CD8-positive, alpha-beta memory T cell (primary cell): ENCODE measurements at places on chromosomes 5 and 9. TPM values are rescaled to one million over a fixed set of nuclear protein-coding genes. Genes with fewer than 3 reads are reported as not detected.
A peak's percentile ranks its signal among the peaks of the same experiment; 100 is the strongest.

DNA sequence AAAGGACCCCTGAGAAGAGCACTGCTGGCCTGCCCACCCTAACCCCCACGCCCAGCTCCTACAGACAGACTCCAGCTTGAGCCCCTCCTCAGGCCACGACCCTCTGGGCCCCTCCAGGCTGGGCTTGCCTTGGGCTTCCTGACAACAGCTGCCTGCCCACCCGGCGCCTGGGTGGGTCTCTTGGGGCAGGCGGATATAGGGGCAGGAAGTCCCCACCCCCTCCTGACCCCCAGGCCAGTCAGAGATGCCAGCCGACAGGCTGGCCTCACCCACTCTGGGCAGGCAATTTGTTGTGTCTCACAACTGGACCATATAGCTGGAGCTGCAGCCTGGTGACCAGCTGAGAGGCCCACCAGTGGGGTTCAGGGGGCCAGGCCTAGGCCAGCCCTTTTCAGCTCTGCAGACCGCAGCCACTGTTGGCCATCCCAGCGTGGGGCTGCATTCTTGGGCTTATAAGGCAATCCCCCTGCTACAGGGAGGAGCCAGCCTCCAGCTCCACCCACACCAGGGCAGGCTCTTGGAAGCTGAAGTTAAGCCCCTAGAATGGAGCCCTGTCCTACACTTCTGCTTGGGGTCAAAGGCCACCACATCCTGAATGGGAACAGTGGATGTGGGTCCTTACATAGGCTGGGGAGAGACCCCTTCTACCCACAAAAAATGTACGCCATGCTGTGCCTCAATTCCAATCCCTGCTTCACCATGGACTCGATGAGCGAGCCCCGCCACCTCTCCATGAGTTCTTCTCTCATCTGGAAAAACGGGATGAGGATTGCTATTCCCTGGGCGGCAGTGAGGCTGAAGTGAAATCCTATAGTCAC lies 2.0 kb downstream of the PDLIM7 start:
- no peaks in the 10 kb centered on the region for H3K27me3 ChIP-seq
- H3K27ac ChIP-seq = peak overlapping the region; percentile 69
- no peak for DNase-seq
- no peak overlapping the region for H3K4me3 ChIP-seq
- H3K36me3 ChIP-seq = no peaks in the 10 kb centered on the region

GRCh38 chr9:6444128-6444527 lies 31.1 kb downstream of the UHRF2 start:
- H3K4me1 ChIP-seq = peaks cover 28% of the 10 kb centered on the region
- H3K4me3 ChIP-seq = no peak overlapping the region
- no peak for DNase-seq
- no peaks in the 10 kb centered on the region for H3K27me3 ChIP-seq

DNA sequence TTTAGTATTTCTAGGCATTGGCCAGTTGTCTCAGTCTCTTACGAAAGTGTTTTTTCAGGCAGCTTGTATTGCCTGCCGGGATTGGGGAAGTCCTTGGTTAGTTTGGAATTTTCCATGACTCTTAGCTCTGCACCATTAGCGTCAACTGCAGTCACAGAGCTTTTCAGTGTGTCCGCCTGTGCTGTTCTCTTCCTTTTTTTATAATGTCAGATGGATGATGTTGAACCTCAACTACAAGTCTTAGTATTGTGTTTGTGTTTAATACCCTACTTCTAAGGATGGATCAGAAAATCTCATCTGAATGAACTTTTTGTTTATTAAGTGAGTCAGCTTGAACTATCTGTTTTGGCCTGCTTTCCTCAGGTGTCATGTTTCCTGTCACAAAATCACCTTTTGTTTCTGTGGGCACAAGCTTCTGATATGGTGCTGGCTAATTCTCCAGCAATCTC lies 33.1 kb downstream of the ATP6V0E1 start:
- H3K36me3 ChIP-seq = peaks cover 6% of the 10 kb centered on the region
- H3K4me3 ChIP-seq = no peak overlapping the region
- H3K27ac ChIP-seq = no peak overlapping the region
- H3K4me1 ChIP-seq = peaks cover 8% of the 10 kb centered on the region
- no peak for DNase-seq
- H3K27me3 ChIP-seq = no peaks in the 10 kb centered on the region

DNA sequence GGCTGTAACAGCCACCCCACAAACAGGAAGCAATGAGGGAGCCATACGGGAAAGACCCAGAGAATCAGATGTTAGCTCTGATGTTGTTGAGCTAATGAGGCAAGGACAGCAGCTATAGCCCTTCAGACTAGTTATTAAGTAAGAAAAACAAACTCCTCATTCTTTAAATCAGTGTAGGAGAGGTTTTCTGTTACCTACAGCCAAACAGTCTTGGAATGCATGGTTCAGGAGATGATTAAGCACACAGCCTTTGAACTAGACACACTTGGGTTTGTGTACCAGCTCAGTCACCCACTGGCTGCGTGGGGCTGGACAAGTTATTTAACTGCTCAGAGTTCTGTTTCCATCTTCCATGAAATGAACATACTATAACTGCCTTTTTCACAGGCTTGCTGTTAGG lies 68.1 kb downstream of the SPOCK1 start:
- no peaks in the 10 kb centered on the region for H3K4me1 ChIP-seq
- no peak overlapping the region for H3K27ac ChIP-seq
- no peak overlapping the region for H3K4me3 ChIP-seq
- no peak for DNase-seq
- no peaks in the 10 kb centered on the region for H3K27me3 ChIP-seq

- no peaks in the 10 kb centered on the region for H3K4me1 ChIP-seq
- no peaks in the 10 kb centered on the region for H3K36me3 ChIP-seq
- no peak overlapping the region for H3K4me3 ChIP-seq
- H3K27me3 ChIP-seq = no peaks in the 10 kb centered on the region
- no peak overlapping the region for H3K27ac ChIP-seq
These were observed 2.1 kb downstream of the BRINP1 start for GRCh38 chr9:119366909-119367682.

- no peaks in the 10 kb centered on the region for H3K36me3 ChIP-seq
- H3K4me3 ChIP-seq = no peak overlapping the region
- no peak overlapping the region for H3K27ac ChIP-seq
- no peak for DNase-seq
- H3K4me1 ChIP-seq = no peaks in the 10 kb centered on the region
- H3K27me3 ChIP-seq = no peaks in the 10 kb centered on the region
These were observed 3.8 kb upstream of the SYNPO start for GRCh38 chr5:150636391-150637244.

- H3K4me1 ChIP-seq = no peaks in the 10 kb centered on the region
- no peaks in the 10 kb centered on the region for H3K27me3 ChIP-seq
- no peak overlapping the region for H3K27ac ChIP-seq
These were observed 71.5 kb downstream of the GADD45G start for GRCh38 chr9:89676281-89676680.

GRCh38 chr9:76371901-76372300 lies 22.3 kb downstream of the RFK start:
- H3K4me3 ChIP-seq = no peak overlapping the region
- H3K27ac ChIP-seq = no peak overlapping the region
- H3K36me3 ChIP-seq = no peaks in the 10 kb centered on the region
- no peak for DNase-seq
- H3K27me3 ChIP-seq = no peaks in the 10 kb centered on the region

- no peaks in the 10 kb centered on the region for H3K36me3 ChIP-seq
- H3K27me3 ChIP-seq = peaks cover 6% of the 10 kb centered on the region
These were observed 8.3 kb downstream of the CDC14B start for GRCh38 chr9:96611302-96611701.

DNA sequence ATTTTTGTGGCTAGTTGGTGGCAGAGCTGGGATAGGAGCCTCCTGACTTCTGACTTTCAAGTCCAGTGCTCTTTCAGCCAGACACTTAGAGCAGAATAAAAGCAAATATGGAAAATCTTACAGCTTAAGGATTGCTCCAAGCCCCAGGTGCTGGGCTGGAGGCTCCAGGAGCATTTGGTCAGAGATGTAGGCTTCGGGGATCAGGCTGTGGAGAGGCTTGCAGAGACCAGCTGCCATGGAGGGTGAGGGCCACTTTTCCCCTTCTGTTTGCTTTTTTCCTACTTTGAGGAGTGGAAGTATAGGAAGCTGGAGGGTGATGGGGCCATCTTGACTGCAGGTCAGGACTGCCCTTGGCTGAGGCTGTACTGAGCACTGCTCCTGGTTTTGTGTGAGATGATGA lies 58.9 kb downstream of the RGS3 start:
- H3K4me3 ChIP-seq = peak overlapping the region; percentile 23
- H3K36me3 ChIP-seq = no peaks in the 10 kb centered on the region
- H3K4me1 ChIP-seq = peaks cover 91% of the 10 kb centered on the region
- no peak overlapping the region for H3K27ac ChIP-seq
- peak; percentile 21 for DNase-seq

GRCh38 chr9:20754556-20754955 lies 70.5 kb downstream of the FOCAD start:
- no peaks in the 10 kb centered on the region for H3K36me3 ChIP-seq
- no peak overlapping the region for H3K4me3 ChIP-seq
- no peak for DNase-seq
- H3K27me3 ChIP-seq = no peaks in the 10 kb centered on the region
- no peaks in the 10 kb centered on the region for H3K4me1 ChIP-seq

Gene GFPT2
- 1.7 TPM for total RNA-seq

Gene PCDHA6
- total RNA-seq = not detected

Gene DOCK2
- 155 TPM for total RNA-seq

Gene COL15A1
- total RNA-seq = not detected

Gene C5orf63
- total RNA-seq = 10.0 TPM
